C1 segment of cervical spinal cord (tissue), 14 donors: ENCODE measurements at places on chromosomes 2 and 18.
A peak's percentile ranks its signal among the peaks of the same experiment; 100 is the strongest.

DNA sequence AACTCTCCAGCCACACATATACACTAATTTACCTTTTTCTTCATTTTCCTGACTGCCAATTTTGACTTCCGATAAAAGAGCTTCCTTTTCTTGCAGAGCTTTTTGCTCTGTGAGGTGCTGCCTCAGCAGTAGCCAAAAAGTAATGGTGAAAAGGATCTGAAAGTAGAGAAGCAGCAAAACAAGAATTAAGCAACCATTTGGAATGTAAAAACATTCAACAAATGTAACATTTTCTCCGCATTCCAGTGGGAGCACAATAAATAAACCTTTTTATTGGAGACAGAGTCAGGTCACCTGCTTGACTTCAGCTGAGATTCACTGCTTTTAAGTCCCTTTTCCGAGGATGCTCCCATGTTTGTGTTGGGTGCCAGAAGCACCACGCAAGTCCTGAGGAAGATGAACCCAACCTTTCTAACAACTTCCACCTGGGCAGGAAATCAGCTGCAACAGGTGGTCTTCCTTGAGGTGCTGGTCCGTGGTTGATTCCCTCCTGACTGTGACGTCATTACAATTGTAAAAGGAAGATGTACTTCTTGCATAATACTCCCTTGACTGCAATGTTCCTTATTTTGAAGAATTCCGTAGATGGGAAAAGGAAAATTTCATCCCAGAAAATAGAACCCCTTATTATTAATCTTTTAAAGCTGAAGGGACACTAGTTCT lies 265.5 kb downstream of the NAPG start:
- DNase-seq, result no peak

DNA sequence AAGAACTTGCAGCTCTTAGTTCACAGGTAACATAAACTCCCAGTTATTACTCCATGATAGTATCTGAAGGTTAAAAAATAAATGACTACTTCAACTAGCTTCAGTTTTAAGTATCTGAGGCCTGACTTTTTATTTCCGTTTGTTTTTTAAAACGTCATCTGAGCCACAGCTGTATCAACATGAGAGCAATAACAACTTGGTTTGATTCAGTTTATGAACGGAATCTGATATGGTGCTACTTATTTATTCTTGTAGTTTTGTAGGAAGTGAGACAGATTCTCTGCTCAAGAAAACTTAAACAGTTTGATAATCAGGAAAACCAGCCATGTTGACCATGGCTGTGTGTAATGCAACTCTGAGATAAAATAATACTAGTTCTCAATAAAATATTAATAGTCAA lies 34.9 kb downstream of the NAB1 start:
- no peak for DNase-seq

DNA sequence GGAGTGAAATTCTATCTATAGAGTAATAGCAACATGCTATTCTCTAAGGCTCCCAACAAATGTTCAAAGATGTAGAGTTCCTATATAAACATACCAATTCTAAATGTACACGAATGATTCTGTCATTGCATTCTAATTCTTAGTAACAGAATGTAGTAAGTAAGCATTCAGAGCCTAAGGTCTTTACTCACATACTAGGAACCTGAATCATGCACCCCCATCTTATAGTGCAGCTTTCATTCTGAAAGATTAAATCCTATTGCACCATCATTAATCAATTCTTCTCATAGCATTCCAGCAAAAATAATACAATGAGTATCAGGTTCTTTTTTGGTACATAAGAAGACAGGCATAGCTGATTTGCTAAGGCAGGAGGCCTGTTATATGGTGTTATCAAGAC lies 230.0 kb downstream of the NCKAP5 start:
- no peak for DNase-seq

DNA sequence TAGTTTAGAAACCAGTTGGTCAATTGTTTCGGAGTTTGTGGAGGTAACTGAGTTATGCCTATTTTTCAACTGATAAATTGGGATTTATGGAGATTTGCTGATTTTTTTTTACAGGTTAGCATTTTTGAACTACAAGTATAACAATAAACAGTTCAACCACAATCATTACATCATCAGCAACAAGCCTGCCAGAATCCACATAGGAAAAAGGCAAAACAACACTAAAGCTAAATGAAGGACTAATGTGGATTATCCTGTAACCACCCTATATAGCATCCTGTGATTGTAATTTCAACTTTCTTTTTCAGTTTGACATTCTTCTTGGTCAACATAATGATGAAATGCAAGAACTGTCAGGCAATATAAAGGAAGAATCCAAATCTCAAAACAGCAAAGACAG lies 76.5 kb downstream of the CCDC102B start:
- no peak for DNase-seq

- DNase-seq, result no peak
These were observed 266.8 kb upstream of the RAB6C start for GRCh38 chr2:129712676-129712985.

DNA sequence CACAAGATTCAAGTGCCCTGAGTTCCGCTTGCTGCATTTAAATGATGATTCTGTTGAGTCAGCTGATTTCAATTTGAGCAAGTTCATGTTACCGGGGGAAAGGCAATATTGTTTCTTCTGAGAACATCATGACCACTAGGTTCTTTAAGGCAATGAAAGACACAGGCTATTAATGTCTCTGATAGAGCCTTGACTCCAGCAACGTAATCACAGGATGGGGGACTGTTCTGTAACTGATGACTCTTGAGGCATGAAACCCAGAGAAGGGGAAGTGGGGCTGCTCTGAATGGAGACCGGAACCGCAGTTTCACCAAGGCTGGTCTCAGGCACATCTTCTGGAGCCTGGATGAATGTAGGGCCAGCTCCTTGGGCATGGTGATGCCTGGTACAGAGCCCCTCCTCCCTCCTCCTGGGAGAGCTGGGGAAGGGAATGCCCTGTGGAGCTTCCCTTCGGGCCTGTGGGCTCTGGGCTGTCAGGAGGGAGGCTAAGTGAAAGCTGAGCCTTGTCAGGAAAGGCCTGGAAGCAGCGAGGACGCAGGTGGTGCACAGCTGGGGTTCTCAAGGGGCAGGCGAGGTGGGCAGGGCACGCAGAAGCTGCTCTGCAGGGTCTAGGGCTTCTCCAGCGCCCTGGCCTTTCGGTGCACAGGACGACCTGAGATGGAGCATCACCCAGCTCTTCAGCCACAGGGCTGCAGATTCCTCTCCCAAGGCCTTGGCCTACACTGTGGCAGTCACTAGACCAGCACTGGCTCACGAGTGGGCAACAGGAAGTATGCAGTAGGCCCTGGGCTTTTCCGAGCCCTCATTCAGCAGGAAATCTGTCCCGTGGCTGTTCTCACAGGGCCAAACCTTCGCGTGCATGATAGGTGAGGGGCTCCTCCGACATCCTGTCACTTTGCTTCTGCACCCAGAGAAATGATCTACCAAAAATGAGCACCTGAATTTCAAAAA lies 36.6 kb upstream of the PRLH start:
- no peak for DNase-seq

DNA sequence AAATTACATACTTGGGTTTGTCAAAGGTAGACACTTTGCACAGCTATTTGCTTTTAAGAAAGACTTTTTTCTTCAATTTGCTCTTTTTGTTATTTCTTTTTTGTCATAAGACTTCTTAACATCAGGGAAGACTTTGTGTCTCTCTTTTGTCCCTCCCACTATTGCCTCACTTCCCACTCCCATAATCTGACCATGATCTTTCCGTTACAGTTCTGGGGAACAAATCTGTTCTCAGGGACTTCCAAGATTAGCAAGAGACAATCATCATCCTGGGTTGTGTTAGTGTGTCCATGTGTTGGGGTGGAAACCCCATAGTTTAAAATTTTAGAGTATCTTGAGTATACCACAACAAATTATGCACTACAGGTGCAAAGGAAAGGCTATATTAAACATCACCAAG lies 75.3 kb downstream of the REV1 start:
- DNase-seq, result no peak

DNA sequence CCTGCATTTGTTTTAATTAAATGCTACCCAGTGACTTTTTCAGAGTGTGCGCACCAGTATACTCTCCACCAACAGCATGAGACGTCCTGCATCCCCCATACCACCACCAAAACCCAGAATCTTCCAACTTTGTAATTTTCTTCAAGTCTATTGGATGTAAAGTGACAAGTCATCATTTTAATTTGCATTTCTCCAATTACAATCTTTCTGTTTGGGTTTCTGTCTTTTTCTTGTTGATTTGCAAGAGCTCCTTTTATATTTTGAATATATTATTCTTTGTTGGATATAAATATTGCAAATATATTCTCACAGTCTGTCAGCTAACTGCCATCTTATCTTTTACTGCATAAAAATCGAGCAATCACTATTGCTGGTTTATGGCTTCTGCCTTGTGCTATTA lies 96.6 kb downstream of the FAM168B start:
- no peak for DNase-seq

- no peak for DNase-seq
These were observed 17.8 kb upstream of the SCLY start for GRCh38 chr2:238042849-238043584.

GRCh38 chr18:2425426-2426317 lies 145.6 kb downstream of the METTL4 start:
- no peak for DNase-seq

GRCh38 chr2:178282075-178282815 lies 87.9 kb downstream of the OSBPL6 start:
- no peak for DNase-seq

- no peak for DNase-seq
These were observed 6.2 kb upstream of the TMEM87B start for GRCh38 chr2:112048887-112049286.

GRCh38 chr18:78731398-78732032 lies 248.1 kb upstream of the SALL3 start:
- no peak for DNase-seq

DNA sequence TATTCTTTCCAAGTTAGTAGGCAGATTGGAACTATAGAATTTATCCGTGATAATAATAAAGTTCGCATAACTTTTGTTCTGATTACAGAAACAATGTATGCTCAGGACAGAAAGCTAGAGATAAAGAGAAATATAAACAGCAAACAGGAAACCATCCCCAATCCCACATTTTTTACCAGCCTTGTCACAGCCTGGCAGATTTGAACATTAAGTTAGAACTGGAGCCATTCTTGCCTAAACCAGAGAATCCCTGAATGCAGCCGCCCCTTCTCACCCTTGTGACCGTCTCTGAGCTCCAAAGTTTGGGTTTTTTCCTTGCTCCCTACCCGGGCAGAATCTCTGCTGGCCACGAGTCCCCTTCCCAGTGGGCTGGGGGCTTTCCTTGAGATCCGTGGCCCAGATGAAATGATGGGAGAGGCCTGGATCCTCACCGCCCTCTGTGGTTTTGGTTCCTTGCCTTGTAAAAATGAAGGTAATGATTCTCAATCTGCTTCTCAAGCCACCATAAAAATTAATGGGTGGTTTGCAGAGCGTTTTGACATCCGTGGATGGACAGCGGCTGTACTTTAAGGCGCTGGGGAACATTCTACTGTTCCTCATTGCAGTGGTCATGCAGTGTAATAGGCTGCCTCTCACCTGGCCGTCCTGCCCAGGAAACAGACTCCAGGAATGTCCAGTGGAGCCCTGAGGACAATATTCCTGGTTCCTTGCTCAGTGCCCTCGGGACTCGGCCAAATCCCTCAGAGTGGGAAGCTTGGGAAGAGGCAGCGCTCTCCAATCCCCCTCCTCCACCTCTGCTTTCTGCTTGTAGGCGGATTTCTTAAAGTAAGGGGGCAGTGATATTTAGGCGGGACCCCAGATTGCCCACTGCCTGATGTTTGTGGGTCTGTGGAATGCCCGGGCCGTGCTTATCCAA lies 1.6 kb downstream of the SH3BP4 start:
- DNase-seq, result no peak

DNA sequence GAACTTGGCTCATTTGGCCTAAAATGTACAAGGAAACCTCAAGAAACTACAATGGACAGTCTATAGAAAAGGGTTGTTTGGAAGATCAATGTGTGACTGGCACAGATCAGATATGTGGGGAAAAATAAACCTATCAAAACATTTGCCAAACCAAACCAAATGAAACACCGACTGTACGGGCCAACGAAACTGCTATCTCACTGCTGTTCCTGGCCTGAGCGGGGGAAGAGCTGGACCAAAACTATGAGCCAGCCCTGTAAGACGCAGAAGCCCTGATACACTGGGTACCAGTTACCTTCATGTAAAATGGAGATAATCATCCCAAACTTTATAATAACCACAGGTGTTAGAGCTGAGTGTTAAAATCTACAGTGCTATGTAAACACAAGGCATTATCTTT lies 11.7 kb downstream of the CDC42EP3 start:
- no peak for DNase-seq

GRCh38 chr2:23546913-23547312 lies 161.9 kb downstream of the KLHL29 start:
- DNase-seq, result no peak

GRCh38 chr2:177714704-177715103 lies 322.1 kb downstream of the AGPS start:
- DNase-seq, result no peak

GRCh38 chr2:239378021-239378917 lies 22.6 kb downstream of the HDAC4 start:
- DNase-seq, result no peak

- DNase-seq, result no peak
These were observed 189.7 kb upstream of the CDH2 start for GRCh38 chr18:28366676-28367075.

DNA sequence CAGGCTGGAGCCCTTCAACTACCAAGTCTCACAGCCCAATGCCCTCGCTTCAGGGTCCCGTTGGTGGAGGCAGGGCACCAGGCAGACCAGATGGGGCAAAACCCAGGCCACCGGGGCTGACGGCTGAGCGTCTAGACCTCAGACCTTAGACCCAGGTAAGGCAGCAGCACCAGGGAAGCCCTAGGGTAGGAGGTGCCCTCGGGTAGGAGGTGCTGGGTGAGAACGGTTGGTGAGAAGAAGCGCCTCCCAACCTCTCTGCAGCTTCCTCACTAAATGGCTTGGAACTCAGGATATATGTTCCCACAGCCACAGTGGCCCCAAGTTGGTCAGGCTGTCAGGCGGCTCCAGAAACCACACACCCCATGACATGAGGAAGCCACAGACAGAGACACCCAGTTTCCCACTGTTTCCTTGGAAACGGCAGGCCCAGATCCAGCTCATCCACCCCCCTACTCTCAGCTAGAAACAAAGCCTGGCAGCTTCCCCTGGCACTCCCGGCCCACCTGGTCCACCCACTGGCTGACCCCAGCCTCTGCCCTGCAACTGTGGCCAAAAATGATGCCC lies 13.1 kb upstream of the MLPH start:
- DNase-seq, result no peak

GRCh38 chr2:101473911-101474701 lies 806 bp downstream of the RFX8 start:
- DNase-seq, result peak; percentile 41

DNA sequence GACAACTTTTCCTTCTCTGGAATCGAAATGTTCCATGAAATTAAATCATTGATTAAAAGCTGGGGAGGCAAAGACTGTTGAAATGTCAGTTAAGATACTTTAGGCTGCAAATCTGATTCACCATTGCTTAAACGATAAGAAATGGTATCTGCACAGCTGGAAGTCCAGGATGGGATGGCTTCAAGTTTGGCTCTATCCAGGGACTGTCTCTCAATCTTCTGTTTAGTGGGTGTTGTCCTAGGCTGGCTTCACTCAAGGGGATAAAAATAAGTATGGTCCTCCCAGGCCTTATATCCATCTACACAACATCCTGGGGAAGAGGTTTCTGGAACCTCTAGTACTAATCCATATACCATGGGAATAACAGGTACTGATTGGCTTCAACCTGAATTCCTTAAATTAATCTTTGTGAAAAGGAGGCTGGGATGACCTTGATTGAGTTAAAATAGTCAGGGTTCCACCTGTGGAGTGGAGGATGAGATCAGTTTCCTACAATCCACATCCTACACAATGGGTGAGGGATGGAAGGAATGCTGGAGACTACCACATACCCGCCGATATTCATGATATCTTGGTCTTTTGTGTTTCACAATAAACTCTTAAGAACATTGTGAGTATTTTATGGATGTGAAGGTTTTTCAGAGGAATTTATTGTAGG lies 156.0 kb upstream of the L3MBTL4 start:
- DNase-seq, result no peak
